DMS79 (cell line): ENCODE measurements at places on chromosomes 16 and 17.

DNA sequence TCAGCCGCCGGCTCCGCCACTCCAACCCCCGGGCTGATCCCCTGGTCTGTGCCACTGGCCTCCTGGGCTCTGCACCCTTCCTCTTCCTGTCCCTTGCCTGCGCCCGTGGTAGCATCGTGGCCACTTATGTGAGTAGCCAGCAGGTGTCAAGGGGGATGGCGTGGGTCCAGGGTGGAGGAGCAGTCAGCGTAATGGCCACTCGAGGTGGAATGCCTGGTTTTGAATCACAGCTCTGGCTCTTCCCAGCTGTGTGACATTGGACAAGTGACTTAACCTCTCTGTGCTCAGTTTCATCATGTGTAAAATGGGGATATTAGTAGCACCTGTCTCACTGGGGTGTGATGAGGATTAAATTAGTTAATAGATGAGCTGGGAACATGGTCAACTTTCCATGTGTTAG, 2.4 kb upstream of the LAT start:
- DNase-seq = no peak

- no peak for DNase-seq
These were observed 29.8 kb downstream of the LIG3 start for GRCh38 chr17:35010093-35010492.

GRCh38 chr17:46028374-46028773, 29.3 kb downstream of the STH start:
- DNase-seq = no peak

GRCh38 chr16:23334457-23334853, 32.4 kb downstream of the SCNN1B start:
- DNase-seq = peak; percentile 14

DNA sequence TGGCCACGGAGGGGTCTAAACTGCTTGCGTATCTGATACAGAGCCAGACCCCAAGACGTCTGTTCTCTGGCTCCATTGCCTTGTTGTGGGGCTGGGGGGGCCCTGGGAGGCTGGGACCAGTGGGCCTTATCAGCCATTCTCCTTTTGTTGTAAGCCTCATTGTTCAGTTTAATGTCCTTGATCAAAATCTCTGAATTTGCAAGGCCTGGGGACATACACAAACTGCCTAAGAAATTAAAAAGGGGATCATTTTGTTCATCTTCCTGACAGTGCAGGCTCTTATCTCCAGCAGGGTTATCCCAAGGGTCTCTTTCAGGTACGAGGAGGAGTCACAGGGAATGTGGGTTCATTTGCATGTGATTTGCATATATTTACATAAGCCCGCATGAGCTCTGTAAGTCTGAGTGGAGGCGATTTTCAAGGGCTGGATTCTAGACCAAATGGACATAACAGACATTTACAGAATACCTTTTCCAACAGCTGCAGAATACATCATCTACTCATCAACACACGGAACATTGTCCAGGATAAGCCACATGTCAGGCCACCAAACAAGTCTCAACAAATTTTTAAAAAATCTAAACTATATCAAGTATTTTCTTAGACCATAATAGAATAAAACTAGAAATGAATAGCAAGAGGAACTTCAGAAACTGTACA, 269.8 kb downstream of the RBFOX1 start:
- DNase-seq = no peak

- DNase-seq = peak; percentile 43
These were observed 1.9 kb upstream of the PER1 start for GRCh38 chr17:8153957-8154607.

DNA sequence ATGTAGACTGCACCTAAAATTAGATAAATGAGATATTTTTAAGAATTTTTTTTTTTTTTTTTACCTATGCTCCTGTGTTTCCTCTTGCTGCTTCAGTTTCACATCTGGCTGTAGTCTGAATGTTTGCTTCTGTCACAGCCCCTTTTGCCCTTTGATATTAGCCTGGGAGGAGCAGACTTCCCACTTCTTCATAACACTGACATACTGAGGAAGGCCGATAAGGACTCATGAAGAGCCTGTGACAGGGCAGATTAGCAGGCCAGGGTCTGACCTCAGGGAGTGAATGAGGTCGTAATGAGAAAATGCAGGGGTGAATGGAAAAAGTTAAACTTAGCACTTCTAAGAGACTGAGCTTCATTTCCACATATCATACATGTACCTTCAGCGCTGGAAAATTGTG, at the start of gene SLFN14:
Gene SLFN14 (minus strand): TSS at position 117 of the 400 bp plus-strand sequence. CDS start 2,757 bp downstream, outside the sequence.
- DNase-seq = no peak

GRCh38 chr17:45284176-45285140, 22.6 kb upstream of the SPATA32 start:
- DNase-seq = no peak

DNA sequence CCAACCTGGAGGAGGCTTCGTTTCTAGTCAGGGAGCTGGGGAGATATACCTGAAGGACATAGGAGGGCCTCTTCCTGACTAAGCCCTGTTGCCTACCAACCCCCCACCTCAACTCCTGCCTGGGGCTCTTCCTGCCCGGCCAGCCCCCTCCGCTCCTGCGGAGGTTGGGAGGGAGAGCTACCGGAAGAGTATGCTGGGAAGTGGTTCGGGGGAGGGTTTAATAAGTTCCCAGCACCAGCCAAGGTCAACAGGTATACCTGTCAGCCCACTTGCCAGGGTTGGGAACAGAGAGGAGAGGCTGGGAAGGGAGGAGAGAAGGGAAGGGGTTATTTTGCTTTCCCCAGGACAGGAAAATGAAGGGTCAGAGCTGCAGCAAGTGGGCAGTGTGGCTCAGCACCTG, 4.7 kb downstream of the PPP1R1B start:
- no peak for DNase-seq

DNA sequence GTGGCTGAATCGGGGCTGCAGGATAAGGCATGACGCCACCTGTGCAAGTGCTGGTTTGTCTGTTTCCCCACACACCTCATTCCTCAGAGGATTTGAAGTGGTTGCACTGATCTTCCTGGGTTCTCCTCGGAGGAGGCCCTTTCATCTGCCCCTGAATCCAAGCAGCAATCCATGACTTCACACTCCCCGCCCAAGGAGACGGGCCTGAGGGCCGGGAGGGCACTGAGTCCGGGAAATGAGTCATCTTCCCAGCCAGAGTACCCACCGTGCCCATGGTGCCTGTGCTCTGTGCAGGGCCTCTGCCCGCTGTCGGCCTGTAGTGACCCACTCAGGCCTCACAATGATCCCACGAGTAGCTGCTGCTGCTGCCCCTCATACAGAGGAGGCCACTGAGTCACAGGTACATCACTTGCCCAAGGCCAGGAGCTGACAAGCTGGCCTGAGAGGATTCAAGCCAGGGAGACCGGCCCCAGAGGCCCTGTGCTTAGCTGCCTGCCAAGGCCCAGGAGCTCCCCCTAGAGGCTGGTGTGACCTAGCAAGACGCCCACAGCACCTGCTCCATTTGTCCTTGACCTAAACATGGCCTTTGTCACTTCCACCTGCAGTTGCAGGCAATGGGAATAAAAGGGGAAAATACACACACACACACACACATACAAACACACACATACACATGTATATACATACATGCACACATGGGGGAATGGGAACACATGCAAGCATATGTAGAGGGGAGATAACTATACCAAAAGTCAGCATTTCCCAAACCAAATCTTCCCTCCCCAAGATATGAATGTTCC, 240.0 kb downstream of the C16orf95 start:
- no peak for DNase-seq

- DNase-seq = no peak
These were observed 2.7 kb upstream of the TMIGD1 start for GRCh38 chr17:30336369-30337171.

DNA sequence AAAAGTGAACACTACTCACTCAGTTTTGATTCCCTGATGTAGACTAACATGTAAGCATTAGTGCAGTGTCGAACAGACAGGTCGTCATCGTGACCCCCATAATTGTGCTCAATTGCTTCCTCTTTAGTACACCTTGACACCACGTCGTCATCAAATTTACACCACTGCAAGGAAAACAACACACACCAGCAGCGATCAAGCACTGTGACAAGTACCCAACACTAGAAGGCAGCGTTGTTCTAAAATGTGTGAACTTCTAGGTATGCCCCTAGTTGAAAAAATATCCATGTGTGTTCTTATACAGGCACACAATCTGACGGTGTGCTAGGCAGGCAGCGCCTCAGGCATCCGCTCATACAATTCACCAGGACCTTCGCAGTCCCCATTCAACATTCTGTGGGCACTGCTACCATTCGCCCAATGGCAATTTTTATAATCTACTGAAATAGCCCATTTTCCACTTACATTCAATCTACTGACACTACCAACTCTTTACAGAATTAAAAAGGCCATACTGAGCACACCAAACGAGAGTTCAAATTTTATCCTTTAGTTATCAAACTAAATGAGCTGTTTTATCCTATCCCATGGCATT, 23.1 kb downstream of the LITAFD start:
- DNase-seq = no peak

GRCh38 chr17:27947005-27947406, 53.8 kb upstream of the LYRM9 start:
- no peak for DNase-seq

- no peak for DNase-seq
These were observed 247.4 kb downstream of the PRKCA start for GRCh38 chr17:66549731-66550207.

DNA sequence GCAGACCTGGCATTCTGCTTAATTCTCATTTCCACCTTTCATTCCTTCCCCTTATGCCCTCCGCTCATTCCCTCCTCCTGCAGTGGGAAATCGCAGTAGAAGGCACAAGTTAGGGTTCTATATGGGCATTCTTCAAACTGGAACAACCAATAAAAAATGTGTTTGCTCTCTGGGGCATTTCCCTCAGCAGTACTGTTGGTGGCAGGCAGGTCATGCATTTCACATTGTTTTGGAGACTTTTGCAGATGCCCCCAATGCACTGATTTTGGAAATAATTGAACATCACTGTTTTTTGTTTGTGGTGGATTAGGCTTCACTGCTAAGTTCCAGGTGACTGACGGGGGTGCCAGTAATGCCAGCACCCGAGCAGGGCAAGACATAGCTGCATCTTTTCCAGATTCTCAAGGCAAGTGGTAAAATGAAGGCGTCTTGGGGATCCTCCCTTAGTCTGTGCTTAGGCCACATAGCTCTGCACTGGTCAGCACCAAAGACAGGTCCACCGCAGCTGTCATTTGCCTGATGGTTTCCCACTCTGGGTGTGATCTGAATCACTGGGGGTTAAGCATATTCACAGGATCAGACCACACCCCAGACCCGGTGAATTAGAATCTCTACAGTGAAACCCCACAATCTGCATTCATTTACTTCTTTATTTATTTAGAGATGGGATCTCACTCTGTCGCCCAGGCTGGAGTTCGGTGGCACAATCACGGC, 304.5 kb downstream of the CPPED1 start:
- no peak for DNase-seq

- peak; percentile 82 for DNase-seq
These were observed 57.2 kb upstream of the CACNG5 start for GRCh38 chr17:66777689-66778225.

GRCh38 chr17:10125531-10126275, 72.7 kb downstream of the GAS7 start:
- no peak for DNase-seq

GRCh38 chr16:70253291-70254106, 1.8 kb upstream of the EXOSC6 start:
- DNase-seq = no peak

DNA sequence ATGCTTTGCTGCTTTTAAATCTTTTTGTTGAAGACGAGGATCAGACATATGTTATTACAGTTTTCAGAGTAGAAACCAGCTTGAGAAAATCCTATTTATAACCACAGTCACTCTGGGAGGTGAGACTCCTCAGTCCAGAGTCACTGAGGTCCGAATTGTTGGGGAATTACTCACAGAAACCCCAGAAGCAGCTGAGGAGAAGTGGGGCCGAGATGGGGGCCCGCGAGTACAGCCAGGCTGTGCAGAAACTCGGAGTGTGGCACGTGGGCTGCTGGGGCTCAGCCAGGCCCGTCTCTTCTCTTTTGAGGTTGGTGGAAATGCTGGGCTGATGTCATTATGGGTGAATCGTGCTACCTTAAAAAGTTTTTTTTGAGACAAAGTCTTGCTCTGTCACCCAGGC, 14.4 kb upstream of the GNG13 start:
- no peak for DNase-seq

- no peak for DNase-seq
These were observed 55.4 kb downstream of the NUP93 start for GRCh38 chr16:56785317-56785716.

- DNase-seq = no peak
These were observed 20.9 kb upstream of the MPO start for GRCh38 chr17:58301504-58302150.

DNA sequence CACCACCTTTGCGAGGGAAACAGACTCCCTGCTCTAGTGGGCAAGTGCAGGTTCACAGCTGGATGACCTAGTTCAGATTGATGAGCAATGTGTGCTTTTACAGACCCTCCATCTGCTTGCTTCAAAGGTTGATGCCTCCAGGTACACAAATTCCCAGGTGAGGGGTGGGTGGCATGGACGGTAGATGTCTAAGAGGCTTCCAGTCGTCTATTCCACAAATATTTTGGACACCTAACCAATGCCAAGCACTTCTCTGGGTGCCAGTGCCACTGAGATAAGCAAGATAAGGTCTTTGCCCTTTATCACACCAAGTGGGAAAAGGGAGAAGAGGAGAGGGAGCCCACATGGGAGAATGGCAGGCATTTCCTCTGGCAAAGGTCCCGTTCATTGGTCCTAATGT, 316.6 kb upstream of the CDH5 start:
- DNase-seq = no peak

DNA sequence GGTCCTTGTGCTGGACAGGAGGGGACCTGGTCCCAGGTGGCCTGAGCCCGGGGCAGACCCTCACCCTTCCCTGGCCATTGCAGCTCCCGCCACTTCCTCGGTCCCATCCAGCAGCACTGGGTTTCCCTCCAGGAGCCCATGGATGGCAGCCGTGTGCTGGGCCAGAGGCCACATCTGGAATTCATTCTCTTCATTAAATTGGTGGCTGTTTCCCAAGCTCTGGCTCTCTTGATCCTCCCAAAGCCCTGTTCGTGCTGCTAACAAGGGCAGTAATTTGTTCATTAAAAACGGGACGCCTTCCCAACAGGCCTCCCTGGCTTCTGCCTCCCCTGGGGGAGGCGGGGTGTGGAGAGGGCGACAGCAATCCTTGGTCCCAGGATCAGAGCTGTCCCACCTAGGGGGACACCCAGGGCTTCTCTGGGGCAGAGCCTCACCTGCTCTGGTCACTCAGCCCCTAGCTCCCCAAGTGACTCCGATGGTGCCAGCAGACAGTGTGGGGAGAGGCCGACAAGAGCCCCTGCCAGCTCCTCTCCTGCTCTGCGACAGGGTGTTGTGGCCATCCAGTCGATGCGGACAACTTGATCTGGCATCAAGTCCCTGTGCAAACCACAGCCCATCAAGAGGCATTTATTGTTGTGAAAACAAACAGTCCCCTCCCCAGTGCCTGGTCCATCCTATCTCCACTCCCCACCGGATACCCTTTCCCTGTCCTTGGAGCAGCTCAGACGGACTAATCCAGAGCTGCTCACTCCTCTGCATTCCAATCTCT, 44.0 kb downstream of the SDK2 start:
- DNase-seq = no peak

DNA sequence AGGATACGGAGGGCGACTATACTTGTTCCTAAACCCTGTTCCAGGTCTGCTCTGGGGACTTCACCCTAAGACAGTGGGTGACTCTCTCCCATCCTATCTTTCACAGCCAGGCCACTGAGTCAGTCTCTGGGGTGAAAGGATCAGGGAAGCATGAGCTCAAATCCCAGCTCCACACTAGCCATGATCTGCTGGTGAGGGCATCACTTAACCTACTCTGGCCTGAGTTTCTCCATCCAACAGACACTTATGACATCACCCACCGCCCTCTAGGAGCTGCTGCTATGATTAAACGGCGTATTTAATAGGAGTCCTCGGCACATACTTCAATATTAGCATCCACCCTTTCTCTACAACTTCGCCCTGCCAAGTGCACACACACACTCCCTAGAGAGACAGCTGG, 10.1 kb downstream of the GAST start:
- DNase-seq = no peak
